Calu3 (cell line): ENCODE measurements at places on chromosomes 16 and 17.
A peak's percentile ranks its signal among the peaks of the same experiment; 100 is the strongest.

GRCh38 chr16:24769806-24770205 is 40.4 kb downstream of the TNRC6A start:
- DNase-seq: no peak

GRCh38 chr17:42980274-42980765 is at the start of gene RUNDC1:
TSS of gene RUNDC1 (plus strand) at chr17:42980565. CDS start at chr17:42980577, 12 bp downstream.
- peak; percentile 99 for DNase-seq

DNA sequence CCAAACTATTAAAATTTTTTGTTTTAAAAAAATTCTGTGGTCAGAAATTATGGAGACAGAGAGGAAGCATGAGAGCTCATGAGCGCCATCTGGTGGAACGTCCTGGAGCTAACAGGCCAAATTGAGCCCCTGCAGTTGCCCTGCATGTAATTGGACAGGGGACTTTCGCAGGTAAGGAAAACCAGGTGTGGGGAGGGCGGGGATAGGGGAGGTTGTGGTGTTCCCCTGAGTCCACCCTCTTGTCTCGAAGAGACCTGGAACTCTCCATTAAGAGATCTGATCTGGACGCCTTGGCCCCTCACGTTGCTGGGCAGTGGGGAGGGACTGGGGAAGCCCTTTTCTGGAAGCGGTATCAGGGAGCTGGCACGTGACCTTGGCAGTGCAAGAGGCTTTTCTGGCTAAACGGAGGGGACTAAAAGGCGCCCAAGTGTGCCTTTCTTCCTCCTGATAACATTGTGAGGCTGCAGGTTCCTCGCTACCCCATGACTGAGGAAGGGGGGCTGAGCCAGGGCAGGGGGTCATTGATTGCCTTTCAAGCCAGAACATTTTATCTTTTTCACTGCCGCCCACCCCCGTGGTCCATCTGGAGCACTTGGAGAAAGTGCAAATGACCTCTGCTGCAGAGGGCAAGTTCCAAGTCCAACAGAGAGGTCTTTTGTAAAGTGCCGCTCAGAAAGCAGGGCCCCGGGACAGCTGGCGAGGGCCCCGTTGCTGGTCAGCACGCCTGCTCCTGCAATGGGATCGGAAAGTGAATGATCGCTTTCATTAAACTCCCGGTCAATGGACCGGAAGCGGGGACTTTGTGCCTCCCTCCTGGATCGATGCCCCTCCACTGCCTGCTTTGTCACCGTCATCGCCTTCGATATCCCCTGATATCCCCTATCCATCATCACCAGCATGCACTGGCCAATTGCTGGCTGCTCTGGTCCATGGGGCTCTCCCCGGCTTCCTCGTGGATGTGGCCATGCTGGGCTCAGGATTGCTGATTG is 18.4 kb downstream of the PDILT start:
- DNase-seq: peak; percentile 78

- DNase-seq: no peak
Observed at GRCh38 chr17:82387705-82388106, 16.1 kb downstream of the UTS2R start.

DNA sequence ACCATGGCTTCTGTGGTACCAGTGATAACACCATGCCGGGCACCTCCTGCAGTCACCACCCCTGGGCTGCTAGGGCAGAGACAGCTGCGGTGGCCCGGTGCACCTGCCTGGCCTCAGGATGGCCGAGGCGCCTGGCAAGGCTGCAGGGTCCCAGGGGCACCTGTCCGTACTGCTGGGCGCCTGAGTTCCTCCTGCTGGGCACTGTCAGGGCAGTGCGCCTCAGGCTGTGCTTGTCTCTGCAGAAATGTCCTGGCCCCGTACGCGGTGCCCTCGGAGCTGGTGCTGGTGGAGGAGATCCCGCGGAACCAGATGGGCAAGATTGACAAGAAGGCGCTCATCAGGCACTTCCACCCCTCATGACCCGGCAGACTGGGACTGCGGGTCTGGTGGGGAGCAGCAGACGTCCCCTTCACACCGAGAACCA is 17.7 kb upstream of the CDH15 start:
- DNase-seq: peak; percentile 45

GRCh38 chr17:27579897-27580321 is 51.1 kb upstream of the LGALS9 start:
- DNase-seq: no peak

DNA sequence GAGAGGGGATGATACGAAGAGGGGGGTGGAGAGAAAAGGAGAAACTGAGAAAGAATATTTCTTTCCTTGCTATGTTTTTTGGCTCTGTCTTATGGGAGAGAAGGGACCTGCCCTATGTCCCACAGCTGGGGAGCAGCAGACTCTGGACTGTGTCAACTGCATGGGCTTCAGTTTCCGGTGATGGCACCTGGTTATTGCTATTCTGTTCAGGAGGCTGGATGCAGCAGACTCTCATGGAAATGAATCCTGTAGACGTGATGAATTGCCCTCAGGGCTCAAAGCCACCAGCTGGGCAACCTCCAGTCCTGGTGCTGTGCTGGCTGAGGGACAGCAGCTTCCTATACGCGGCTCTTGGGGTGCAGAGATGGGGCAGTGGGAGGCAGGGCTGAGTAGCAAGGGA is 121.2 kb downstream of the HAPSTR1 start:
- DNase-seq: no peak

DNA sequence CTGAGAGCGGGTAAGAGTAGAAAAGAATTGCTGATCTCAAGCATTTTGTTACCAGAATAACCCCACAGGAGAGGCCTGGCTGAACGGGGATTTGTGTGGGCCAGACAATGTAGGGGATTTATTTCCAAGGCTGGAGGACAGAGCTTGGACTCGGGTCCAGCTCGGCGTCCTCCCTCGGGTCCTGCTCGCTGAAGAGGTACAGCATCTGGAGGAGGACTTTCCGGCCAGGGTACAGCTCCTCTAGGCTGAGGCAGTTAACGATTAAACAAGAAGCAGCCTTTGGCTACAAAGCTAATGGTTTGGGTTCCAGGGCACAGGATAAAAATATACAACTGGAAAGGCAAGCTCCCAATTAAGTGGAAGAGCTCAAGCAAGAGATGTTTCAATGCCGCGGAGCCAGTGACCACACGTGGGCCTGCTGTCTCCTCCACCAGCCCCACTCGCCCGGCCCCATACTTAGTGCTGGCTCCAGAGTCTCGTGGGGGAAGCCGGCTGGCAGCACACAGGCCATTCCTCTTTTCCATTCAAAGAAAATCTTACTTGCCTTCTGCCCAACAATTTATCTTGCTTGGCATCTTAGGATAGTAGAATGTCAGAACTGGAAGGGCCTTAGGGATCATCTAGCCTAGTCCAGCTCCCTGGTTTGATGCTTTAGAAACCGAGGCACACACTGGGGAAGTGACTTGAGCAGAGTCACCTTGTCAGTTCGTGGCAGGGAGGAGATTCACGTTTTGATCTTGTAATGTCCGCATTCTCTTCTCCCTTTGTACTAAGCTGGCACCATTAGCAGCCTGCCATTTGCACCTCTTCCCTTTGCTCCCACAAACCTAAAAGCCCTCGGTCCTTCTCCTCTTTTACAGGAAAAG is 85.9 kb upstream of the TBX2 start:
- DNase-seq: no peak
